ENCODE measurements at places on chromosomes 5 and 9.

- no peak for DNase-seq
Observed at GRCh38 chr9:109118808-109119438, 824 bp downstream of the TMEM245 start.

- DNase-seq: no peak
Observed at GRCh38 chr5:83988293-83988685, 267.6 kb upstream of the HAPLN1 start.

DNA sequence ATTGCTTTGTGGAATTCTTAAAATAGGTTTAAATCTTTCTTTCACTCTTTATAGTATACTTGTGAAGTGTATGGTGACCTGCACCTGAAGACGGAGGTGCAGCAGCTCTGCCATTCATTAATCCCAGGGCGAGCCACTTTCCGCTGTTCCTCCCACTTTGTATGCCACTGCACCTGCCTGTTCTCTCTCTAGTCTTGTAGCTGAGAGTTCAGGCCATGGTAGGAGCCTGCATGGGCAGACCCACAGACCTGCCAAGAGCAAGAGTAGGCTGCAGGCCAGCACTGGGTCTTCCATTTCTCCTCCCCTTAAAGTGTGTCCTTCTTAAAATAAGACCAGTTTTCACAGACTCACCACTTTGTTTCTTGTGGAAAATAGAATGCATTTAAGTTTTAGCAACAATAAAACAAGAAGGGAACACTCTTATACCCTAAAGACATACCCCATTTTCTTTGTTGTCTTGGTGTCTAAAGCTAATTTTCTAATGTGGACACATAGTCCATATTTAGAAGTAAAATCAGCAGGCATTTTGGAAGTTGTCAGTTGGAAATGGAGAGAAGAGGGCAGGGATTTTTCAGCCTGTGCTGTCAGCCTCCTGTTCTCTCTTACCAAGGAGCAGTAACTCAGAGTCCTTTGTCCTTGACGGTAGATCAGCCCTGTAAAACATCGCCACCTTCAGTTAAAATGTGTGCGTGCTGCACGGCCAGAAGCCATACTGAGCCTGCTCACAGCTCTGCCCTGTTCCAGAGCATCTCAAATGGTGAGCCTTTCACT, 103.2 kb downstream of the SNCAIP start:
- DNase-seq: no peak

DNA sequence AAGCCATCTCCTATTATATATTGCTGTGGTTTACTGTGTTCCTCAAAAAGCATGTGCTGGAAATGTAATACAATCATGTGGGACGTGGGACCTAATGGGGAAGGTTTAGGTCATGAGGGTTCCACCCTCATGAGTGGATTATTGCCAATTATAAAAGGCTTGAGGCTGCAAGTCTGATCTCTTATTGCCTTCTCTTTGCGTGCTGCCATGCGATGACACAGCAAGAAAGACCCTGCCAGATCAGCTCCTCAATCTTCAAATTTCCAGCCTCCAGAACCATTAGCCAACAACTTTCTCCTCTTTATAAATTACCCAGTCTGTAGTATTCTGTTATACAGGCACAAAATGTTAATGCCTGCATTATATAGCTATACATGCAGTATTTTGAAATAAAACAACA, 45.4 kb downstream of the MARCHF11 start:
- DNase-seq: no peak

DNA sequence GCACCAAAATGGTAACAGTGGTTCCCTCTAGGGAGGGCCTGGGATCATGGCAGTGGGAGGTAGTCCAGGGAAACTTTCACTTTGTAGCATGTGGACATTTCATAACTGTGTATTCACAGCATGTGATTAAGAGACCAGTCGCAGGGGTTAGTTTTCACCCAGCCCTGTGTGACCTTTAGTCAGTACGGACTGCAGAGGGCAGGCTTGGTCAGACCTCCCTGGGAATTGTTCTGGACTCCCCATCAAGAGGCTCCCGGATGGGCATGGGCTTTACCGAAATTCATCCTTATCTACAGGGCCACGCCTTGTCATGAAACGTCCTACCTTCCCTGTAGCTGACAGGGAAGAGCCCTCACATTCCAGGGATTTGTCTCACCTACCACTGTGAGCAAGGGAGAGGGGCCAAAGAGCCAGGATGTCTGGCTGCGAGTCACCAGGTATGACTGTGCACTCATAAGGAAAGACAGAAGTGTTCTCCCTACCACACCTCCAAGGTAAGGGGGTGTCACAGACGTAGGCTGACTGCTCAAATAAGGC, 19.9 kb downstream of the GPX3 start:
- DNase-seq: no peak

GRCh38 chr9:99092643-99093491, 12.0 kb upstream of the TGFBR1 start:
- DNase-seq: no peak

- DNase-seq: no peak
Observed at GRCh38 chr5:157561110-157561509, 14.5 kb downstream of the ADAM19 start.

GRCh38 chr9:98931600-98932389, 11.9 kb upstream of the COL15A1 start:
- no peak for DNase-seq

DNA sequence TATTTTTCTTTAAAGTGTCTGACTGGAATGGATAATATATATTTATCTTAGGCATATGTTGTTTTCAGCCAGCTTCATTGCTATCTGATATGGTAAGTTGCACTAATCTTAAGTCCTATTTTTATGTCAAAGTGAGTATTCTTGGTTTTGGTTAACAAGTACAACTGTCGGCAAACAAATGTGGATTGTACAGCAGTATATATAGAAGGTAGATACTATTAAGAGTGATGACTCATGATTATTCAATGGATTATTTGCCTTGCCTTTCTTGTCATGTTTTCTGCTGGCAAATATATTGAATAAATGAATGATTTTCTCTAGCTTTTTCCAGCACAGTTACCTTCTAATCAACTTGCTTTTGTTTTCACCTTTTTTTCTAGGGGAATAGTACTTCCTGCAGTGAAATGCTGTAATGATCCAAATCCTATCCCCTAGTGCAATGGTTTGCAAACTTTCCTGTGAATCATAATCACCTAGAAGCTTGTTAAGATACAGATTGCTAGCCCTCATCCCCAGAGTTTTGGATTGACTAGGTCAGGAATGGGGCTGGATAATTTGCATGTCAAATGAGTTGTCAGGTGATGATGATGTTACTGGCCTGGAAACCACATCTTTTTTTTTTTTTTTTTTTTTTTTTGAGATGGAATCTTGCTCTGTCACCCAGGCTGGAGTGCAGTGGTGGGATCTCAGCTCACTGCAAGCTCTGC, 60.8 kb upstream of the ARRDC3 start:
- DNase-seq: no peak

DNA sequence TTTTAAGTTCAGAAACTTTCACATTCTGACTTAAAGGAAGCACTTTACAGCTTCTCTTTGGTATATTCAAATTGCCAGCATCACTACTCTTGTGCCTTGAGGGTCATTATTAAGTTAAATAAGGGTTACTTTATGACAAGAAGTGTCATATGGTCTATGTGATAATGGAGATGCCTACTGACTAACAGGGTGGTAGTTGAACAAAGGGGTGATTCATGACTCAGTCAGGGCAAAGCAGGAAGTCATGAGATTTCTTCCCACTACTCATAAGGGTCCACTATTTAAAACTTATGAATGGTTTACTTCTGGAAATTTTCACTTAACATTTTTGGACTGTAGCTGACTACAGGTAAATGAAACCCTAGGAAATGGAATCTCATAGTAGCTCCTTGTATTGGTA, 938.3 kb upstream of the PTPRD start:
- no peak for DNase-seq

GRCh38 chr5:54024466-54024865, 285.9 kb downstream of the ARL15 start:
- DNase-seq: no peak

DNA sequence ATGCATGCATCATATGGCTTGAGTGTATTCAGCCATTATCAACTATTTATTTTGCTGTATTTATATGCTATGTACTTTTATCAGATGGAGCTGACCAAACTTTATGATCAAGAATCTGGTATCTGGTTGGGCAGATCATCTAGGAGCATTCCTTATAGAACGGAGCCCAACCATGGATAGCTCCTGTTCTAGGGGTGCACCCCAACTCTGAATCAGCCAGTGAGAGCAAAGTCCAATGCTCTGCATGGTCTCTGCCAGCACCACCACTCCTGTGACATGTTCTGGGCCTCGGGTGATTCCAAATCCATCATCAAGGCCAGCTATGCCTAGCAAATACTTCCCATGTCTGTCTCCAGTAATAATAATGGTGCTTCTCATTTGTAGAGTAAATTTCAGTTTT, 517.5 kb downstream of the AGTPBP1 start:
- DNase-seq: no peak

DNA sequence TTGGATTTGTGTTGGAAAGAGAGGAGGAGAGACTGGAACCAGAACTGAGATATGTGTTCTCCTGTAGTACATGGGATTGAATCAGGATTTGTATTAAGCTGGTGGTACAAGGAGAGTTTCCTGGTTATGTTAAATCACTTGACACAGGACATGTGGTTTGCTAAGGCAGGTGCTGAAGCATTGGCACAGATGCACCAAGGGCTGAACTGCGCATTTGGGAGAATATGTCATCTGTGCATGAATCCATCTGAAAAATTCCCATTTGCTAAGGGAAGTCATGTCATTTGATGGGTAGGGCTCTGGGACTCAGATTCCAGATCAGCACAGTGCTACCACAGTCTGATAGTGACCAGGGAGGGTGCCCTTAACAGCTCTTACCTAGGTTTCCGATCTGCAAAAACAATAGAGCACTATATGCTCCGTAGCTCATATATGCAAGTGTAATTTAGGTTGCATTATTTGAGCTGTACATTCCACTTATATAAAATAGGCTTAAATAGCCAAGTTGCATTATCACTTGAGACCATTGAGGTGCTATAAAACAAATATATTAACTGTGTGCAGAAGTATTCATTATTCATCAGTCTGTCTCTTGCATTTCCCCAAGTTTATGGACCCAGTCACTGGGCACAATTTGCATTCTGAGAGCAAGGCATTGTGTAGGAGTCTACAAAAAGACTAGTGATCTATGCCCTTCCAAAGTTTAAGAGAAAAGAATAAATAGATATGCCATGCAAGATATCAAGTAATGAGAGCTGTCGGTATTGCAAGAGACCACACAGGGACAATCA, 55.2 kb downstream of the ADAMTS16 start:
- DNase-seq: no peak

- no peak for DNase-seq
Observed at GRCh38 chr5:103724271-103724670, 161.7 kb upstream of the NUDT12 start.

- no peak for DNase-seq
Observed at GRCh38 chr9:6134661-6135180, 80.9 kb upstream of the IL33 start.

- no peak for DNase-seq
Observed at GRCh38 chr5:23139338-23140171, 286.4 kb upstream of the CDH12 start.

- DNase-seq: no peak
Observed at GRCh38 chr5:172749881-172750633, 20.9 kb downstream of the DUSP1 start.

- no peak for DNase-seq
Observed at GRCh38 chr9:129185991-129186390, 7.9 kb upstream of the IER5L start.

DNA sequence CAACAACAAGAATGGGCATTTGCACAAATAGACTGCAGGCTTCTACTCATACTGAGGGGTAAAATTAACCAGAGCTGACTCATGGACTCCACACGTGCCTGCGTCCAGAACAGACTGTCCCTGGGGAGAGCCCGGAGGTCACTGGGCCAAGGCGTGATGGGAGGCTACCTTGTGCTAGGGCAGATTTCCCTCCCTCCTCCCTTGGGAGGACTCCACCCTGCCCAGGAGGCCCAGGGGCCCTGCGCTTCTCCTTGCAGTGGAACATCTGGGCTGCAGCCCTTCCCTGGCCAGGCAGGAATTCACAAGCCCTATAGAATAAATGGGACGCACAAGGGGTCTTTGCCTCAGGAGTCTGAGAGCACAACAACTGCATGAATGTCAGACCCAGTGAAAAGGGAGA, 35.6 kb downstream of the IRX2 start:
- no peak for DNase-seq

DNA sequence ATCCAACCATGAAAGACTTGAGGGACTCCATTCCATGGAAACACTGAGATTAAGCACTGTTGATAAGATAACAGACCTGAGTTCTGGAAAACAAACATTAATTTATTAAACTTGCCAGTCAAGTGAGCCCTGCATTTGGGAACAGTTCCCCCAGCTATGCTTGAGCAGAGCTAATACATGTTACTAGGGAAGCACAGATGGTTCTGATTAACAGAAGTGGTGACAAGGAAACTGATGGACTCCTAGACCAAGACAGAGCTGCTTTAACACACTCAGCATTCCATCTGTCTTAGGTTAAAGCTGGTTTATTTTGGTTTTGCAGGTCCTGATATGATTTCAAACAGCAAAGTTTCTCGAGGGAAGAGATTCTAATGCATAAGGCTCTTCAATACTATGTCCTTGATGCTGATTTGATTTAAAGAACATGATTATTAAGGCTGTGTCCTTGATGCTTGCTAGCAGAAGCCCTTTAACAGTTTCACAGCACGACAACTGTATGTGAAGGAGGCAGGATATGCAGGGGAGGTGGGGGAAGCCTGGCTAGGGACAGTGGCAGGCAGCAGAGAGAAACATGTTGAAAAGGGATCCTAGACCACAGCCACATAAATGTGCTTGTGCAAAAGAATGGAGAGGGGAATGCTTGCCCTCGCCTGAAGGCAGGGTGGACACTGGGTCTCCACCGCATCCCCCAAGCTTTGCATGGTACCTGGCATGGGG, 66.2 kb downstream of the ACTBL2 start:
- DNase-seq: no peak

DNA sequence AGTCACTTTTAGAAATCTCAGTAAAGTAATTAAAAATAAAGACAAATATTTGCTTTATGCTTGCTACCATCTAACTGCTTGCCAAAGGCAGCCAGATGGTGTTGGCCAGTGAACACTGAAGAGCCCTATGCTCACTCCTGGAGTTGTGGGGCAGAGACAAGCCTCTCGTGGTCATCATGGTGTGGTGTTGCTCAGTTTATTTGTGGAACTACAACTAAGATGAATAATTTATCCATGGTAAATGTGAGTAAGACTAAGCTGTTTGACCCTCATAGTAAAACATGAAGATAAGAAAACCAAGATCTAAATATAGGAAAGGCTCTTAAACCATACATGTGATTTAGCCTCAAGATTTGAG, 100.7 kb downstream of the PDE8B start:
- DNase-seq: no peak

GRCh38 chr5:44797841-44798240, 10.9 kb upstream of the MRPS30 start:
- no peak for DNase-seq

GRCh38 chr9:137916540-137916939, 39.0 kb downstream of the CACNA1B start:
- DNase-seq: no peak

DNA sequence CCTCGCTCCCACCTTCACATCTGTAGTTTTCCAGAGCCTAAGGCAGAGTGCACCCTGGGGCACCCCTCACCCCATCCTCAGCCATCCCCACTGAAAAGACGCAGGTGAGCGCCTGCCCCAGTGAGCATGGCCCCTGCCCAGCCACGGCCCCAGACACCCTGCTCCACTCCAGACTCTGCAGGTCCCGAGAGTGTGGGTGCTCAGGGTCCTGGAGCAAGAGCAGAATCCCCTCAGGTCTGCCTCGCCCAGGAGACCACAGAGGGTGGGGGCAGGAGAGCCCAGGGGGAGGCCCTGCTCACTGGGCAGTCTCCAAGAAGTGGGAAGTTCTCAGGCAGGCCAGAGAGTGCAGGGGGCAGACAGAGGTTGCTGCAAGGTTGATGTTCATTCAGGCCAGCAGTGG, 158.6 kb upstream of the PPP1R26 start:
- no peak for DNase-seq
